ENCODE measurements at places on chromosomes 5 and 9.

GRCh38 chr5:52997424-52997823 lies 8.3 kb downstream of the ITGA2 start:
- no peak for DNase-seq

DNA sequence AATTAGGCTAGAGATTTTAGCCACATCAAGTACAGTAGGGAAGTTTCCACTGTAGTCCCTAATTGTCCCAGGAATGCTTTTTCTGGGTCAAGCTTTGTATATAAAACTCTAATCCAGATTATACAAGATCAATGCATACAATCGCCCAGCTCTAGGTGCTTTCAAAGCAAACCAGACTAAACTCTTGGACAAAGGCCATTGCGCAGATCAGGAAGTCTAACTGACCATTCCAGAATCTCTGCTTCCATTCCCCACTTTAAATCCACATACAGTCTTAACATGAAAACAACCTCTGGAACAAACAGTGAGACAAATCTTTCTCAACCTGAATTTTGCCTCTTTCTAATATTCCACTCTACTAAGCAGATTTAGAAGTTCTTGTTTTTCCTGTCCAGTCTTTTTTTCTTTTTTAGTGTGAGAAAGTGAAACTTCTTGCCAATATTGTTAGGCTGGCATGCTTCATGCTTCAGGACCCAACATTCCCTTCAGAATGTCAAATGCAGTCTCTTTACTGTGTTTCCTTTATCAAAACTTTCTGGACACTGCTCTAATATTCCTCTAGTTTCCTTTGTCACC lies 76.1 kb downstream of the ITGA1 start:
- DNase-seq: no peak

DNA sequence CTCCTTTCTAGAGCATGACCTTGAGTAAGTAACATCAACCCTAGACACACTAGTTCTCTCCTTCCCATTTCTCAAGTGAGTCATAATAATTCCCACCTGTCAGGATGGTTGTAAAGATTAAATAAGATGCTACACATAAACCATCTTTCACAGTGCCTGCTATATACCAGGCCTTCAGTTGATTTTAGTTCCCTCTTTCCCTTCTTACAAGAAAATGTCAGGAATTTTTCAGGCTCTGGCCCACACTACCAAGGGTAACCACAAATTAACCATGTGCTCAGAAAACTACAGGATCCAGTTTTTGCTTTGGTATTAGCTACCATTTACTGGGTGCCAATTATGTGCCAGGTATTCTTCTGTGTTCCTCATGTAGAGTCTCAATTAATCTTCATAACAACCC lies 42.7 kb upstream of the RARS1 start:
- DNase-seq: no peak

DNA sequence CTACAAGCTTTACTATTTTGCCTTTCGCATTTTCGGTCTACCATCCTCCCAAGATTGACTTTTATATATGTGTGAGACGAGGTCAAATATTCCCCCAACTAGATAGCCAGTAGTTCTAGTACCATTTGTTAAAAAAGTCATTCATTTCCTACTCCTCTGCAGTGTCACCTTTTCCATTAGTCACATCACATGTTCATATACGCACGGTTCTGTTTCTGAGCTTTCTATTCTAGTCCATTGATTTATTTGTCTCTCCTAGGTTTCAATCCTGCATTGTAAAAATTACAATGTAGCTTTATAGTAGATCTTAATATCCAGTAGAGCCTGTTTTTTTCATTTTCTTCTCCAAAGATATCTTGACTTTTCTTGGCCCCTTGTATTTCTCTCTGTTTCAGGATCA lies 528.7 kb upstream of the TRPC7 start:
- DNase-seq: no peak

- DNase-seq: no peak
These were observed 27.3 kb downstream of the IRX1 start for GRCh38 chr5:3622961-3623360.

GRCh38 chr5:52692039-52692438 lies 95.7 kb upstream of the ITGA1 start:
- no peak for DNase-seq

DNA sequence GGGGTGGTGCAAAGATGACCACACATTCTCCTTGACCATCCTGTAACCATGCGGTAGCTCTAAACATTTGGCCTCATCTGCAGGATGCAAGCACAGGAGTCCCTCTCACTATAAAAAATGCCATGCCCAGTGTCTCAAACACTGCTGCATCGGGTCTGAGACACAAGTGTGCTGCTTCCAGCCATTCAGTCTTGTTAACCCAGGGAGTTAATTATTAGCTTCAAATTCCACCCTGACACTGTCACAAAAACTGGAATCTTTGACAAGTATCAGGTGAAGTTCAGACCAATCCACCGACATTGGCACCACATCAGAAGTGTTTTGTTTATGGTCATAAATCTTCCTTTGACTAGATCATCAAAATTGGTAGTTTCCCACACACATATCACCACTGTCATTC lies 119.1 kb upstream of the RASEF start:
- no peak for DNase-seq

DNA sequence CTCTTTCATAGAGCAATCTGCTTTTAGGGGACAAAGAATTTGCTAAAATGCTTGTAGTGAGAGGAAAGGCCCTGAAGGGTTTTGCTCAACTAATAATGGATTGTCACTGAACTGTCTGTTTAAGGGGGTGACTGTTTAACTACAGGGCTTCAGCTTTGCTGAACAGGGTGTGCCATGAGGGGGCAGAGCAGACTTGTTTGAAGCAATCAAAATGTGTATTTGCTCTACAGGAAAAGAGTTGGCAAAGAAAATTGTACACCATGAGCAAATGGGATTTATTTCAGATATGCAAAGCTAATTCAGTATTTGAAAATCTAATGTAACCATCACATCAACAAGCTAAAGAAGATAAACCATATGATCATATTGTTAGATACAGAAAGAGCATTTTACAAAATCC lies 154.3 kb downstream of the GABRG2 start:
- DNase-seq: no peak

DNA sequence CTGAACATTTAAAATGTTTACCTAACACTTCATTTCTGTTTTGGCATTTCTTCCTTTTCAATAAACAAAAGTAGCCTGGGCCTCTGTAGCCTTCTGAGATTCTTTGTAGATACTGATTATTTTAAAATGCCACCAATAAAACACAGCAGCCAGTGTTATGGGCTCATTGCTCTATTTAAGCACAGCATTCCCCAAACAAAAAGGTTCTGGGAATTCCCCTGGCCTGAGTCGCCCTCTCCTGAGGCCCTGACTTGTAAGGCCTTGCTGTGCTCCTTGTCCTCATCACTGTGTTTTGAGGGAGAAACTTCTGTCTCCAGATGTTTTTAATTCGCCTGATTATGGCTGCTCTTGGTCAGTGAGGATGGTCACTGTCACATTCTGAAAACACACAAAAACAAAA lies 33.0 kb upstream of the CTXN3 start:
- no peak for DNase-seq

- DNase-seq: peak; percentile 60
These were observed 47.5 kb downstream of the DAB2IP start for GRCh38 chr9:121698627-121699570.

GRCh38 chr5:146426853-146427618 lies 20.1 kb upstream of the TCERG1 start:
- DNase-seq: no peak

GRCh38 chr9:2127486-2127885 lies 112.3 kb downstream of the SMARCA2 start:
- DNase-seq: no peak

GRCh38 chr5:157613385-157614245 lies 38.0 kb upstream of the ADAM19 start:
- no peak for DNase-seq

DNA sequence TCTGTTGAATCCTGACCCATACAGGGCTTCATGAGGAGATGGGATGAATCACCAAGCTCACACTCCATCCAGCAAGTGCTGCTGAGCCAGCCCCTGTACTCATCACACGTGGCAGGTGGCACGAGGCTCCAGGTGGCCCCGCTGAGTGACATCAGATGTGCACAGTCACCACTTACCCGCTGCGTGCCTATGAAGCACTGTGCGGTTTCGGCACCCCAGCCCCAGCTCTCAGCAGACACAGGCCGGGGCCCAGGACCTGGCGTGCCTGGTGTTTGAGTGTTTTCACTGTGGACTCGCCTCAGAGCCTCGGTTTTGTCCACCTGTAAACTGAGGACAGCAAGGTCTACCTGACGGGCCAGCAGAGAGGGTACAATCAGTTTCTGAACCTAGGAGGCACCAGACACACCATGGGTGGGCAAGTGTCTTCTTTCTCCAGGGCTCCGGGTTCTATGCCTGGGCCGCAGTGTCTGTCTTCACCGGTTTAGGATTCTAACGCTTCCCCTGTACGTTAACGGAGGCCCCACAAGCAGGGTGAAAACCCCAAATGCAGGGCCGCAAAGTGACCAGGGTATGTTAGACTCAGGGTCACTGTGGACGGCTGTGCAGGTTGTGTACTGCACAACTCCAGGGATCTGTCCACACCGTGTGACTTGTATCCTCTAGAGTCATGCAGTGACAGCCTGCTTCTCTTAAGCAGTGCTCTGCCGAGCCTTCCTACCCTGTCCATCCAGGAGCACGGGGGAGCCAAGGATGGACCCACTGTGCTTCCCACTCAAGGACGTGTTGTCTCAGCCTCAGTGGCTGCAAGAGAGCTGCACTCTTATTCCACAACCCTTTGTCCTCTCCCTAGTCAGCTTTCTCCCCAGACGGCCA lies 44.3 kb upstream of the COL5A1 start:
- peak; percentile 2 for DNase-seq

GRCh38 chr5:137498736-137499505 lies at the start of gene SPOCK1:
Gene SPOCK1 (minus strand): TSS chr5:137499326.
- peak; percentile 60 for DNase-seq

GRCh38 chr5:80153586-80154126 lies 102.2 kb downstream of the SERINC5 start:
- no peak for DNase-seq

- DNase-seq: peak; percentile 10
These were observed 61.4 kb downstream of the UGCG start for GRCh38 chr9:111957856-111958631.

- DNase-seq: no peak
These were observed 97.8 kb upstream of the SMC5 start for GRCh38 chr9:70160686-70161600.

GRCh38 chr9:93670208-93671019 lies 94.0 kb downstream of the PHF2 start:
- no peak for DNase-seq

DNA sequence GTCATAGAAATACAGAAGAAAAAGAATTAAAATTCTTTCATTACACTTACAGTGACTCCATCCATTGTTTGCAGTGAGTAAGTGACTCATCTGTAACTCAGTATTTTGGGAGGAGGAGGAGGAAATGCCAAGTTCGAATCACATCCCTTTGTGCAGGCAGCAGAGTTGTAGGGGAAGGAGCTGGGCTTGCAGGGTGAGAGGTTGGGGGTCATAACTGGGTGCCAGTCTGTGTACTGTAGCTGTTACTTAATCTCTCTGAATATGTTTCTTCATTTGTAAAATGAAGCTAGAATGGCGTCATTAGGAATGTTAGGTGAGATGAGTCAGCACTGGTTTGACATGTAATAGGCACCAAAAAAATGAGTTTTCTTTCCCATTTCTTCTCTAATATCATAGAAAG lies 235.7 kb upstream of the ADAMTSL1 start:
- DNase-seq: no peak

- DNase-seq: no peak
These were observed 12.4 kb downstream of the CLPTM1L start for GRCh38 chr5:1332461-1333001.

GRCh38 chr5:120447706-120448239 lies 16.3 kb upstream of the PRR16 start:
- DNase-seq: no peak

DNA sequence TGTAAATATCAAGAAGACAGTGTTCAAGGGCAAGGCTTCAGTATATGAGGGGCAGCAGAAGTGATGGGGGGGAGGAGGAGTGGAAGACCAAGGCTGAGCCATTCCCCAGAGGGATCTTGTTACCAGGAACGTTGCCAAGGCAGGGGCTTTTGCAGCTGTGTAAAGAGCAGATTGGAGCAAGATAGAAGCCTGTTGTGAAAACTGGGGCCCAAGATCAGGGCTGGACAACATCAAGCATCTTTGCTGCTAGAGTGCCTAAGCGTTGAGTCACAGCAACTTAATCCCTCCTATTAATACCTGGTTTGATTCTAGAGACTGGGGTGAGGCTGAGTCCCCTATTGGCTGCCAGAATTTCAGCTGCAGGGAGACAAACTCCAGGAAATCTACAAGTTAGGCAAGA lies 18.4 kb upstream of the ERCC6L2 start:
- DNase-seq: no peak

GRCh38 chr9:116741086-116741740 lies 54.1 kb downstream of the TRIM32 start:
- no peak for DNase-seq

- DNase-seq: no peak
These were observed 217.6 kb downstream of the CAAP1 start for GRCh38 chr9:26675035-26675434.

GRCh38 chr9:113989714-113990569 lies 88.2 kb downstream of the AMBP start:
- DNase-seq: no peak

GRCh38 chr5:24353016-24353415 lies 291.8 kb downstream of the CDH10 start:
- DNase-seq: no peak

- DNase-seq: no peak
These were observed 301.1 kb downstream of the PRR16 start for GRCh38 chr5:120765189-120765588.

DNA sequence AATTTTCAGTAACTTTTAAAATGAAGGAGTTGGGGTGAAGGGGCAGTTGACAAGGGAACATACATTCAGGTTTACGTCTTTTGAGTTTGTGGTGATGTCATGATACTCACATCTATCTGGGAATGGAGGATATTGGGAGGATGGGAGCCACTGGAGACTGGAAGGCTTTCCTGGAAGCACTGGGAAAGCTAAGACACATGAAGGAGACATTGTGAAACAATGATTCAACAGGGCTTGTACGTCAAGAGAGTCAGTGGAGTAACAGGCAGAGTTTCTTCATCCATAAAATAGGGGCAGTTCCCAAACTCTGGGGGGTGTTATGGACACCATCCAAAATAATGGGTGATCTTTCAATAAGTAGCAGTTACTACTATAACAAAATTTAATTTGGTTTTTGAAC lies 572.8 kb downstream of the CCDC171 start:
- no peak for DNase-seq

- no peak for DNase-seq
These were observed 966 bp downstream of the SNX2 start for GRCh38 chr5:122775550-122776542.

DNA sequence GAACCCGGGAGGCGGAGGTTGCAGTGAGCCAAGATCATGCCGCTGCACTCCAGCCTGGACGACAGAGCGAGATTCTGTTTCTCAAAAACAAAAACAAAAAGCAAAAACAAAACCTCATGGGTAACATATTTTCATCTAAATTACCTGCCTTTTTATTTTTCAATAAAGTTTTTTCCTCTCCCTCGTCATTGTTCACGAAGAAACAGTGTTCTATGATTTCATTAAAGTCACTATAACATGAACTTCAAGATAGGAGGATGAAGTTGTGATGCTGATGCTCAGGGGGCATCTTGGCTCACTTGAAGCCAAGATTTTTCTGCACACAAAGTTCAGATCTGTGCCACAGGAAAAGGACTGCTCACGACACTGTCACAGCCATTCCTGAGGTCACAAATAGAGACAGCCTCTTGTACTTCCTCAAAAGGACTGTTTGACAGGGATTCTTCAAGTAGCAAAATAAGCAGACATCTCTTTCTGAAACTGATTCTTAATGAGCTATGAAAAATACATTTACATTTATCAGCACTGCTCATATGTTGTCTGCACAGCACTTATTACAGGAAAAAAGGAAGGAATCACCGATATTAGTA lies 16.1 kb downstream of the NIPSNAP3B start:
- DNase-seq: no peak

All from T-helper 2 cell treated with Interferon-gamma antibody and Interleukin-4, amounts not matched to agents 5 μg/mL and 100 μg/mL, for 36 hours (primary cell).